ENCODE measurements at places on chromosomes 13 and 19.

GRCh38 chr13:52706081-52706480 lies 33.5 kb downstream of the CNMD start:
- no peak for DNase-seq

- no peak for DNase-seq
Observed at GRCh38 chr13:95749545-95749944, 72.6 kb downstream of the DNAJC3 start.

DNA sequence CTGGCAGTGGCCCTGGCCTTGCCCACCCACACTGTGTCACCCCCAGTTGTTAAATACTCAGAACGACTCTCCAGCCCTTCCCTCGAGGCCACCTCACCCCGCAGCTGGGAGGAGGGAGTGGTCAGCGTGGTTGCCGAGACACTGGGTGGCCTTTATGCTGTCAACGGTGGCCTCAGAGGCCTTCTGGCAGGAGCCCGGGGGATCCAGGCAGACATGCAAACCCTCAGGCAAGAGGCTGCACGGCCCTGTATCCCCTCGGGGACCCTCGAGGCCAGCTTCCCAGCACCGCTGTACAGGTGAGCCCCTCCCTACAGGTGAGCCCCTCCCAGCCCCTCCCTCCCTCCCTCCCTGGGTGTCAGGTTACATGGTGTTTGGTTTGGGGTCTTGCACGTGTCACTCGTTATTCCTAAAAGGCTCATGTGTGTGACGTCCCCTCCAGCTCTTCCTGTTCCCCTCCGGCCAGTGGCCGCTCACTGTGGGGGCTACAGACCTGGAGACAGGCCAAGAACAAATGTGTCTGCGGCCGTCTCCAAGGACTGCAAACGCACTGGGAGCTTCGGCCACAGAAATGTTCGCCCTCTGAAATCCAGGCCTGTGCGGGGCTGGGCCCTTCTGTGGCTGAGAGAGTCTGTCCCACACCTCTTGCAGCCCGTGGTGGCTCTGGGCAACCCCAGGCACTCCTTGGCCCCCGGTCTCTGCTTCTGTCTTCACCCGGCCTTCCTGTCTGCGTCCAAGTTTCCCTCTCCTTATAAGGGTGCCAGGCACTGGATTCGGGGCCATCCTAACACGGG lies at the start of gene TEKTIP1:
Gene TEKTIP1, plus strand, starts transcription at position 210 of the 791 bp plus-strand sequence. Its CDS starts 4 bp downstream, at position 214.
- no peak for DNase-seq

DNA sequence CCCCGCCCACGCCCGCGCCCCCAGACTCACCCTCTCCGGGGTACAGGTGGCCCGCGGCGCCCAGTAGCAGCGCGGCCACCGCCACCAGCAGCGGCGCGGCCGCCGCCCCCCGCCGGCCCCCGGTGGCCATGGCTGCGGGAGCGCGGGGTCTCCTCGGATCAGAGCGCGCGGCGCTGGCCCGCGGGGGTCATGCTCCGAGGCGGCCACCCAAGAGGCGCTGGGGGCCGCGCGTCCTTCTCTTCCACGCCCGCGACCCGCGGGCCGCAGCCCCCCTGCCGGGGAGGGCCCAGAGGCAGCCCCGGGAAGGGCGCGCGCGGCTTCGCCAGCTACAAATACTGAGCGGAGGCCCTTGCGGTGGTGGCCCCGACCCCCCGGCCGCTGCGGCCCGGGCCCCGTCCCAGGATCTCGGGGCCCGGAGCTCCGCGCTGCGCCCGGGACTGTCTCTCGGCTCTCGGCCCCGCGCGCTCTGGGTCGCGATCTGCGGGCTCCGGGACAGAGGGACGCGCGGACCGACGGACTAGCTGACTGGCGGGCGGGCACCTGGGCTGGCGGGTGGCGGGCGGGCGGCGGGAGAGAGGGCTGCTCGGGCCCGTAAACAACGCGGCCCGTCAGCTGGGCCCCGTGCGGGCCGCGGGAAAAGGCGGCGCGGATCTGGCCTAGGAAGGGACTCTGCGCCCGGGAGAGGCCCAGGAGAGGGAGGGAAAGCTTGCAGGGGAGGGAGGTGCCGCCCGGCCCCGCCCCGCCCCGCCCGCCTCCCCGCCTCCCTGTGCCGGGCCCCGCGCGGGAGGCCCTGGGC lies at the start of gene INSR:
Gene INSR, minus strand, starts transcription at position 653 of the 796 bp plus-strand sequence. Its CDS starts 523 bp downstream, at position 130.
- peak; percentile 47 for DNase-seq

Measured in AG04450 (cell line).